Non-pigmented ciliary epithelial cell (primary cell): ENCODE measurements at places on chromosomes 7 and 10.
A peak's percentile ranks its signal among the peaks of the same experiment; 100 is the strongest.

DNA sequence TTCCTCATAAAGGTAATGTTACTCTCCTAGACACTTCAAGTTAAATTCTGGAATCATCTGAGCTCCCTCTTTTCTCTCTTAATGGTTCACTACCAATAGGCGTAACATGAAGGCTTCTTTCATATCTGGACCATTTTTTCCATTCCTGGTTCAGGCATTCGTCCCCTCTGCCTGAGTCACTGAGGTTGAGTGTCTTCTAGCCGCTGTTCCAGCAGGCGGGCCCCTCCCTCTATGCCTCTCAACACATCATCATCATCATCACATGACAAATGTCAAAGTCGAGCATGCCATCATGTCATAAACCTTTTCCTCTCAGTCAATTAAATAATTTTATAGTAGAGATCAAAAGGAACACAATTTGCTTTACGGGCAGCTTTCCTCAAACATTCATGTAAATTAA lies 168.9 kb upstream of the ASAH2 start:
- no peak for DNase-seq

DNA sequence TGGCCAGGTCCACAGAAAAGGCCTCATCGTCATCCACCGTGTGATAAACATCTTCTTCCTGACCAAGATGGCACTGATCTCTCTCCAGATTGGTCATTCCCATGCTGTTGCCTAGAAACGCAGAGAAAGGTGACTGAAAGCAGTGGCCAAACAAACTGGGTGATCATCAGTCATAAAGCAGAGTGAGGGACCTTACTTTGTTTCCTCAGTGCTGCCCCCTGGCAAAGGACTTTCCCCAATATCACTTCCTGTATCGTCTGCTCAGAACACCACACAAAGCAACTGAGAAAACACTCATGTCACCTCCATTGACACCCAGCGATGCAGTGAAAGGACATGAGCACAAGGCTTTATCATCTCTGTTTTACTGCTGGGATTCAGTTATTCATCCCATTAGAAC lies 40.0 kb upstream of the TM9SF3 start:
- DNase-seq: no peak

DNA sequence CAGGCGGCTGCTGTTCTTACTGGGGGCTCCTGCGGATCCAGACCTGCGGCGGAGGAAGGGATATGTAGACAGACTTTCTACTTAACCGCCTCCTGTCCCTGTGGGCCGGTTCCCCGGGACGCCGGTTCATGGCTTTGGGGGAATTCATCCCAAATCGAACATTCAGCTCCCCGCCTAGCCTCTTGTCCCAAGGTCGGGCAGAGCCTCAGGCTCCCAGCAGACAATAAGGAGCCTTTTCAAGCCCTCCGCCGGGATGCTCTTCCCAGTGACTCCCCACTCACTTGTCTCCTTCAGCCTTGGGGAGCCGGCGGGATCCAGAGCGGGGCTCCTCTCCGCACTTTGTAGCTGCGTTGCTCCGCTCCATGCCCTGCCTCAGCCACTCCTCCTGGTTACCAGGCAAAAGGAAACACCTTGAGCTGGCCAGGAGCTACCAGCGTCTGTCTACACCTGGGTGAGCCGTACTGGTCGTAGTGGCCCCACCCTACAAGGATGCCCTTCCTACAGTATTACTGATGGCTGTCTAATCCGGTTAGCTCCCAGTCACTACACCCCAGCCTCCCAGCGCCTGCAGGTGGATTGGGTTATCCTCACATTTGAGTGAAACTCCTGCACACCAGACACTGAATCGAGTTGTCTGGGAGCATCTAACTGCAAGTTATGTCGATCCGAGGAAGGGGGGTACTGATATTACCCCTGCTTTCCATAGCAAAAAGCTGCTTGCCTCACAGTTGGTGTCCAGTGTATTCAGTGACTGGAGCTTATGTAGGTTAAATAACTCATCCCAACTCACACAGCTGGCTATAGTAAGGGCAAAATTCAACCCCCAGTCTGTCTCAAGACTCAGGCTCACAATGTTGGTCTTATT lies at the start of gene C10orf95:
C10orf95 (minus strand) TSS at position 439 of the 865 bp plus-strand sequence. CDS start 450 bp downstream, outside the sequence.
- no peak for DNase-seq

GRCh38 chr10:30285970-30286369 lies 63.1 kb downstream of the MTPAP start:
- DNase-seq: no peak

- no peak for DNase-seq
Observed at GRCh38 chr7:139183878-139184338, 47.1 kb upstream of the UBN2 start.

DNA sequence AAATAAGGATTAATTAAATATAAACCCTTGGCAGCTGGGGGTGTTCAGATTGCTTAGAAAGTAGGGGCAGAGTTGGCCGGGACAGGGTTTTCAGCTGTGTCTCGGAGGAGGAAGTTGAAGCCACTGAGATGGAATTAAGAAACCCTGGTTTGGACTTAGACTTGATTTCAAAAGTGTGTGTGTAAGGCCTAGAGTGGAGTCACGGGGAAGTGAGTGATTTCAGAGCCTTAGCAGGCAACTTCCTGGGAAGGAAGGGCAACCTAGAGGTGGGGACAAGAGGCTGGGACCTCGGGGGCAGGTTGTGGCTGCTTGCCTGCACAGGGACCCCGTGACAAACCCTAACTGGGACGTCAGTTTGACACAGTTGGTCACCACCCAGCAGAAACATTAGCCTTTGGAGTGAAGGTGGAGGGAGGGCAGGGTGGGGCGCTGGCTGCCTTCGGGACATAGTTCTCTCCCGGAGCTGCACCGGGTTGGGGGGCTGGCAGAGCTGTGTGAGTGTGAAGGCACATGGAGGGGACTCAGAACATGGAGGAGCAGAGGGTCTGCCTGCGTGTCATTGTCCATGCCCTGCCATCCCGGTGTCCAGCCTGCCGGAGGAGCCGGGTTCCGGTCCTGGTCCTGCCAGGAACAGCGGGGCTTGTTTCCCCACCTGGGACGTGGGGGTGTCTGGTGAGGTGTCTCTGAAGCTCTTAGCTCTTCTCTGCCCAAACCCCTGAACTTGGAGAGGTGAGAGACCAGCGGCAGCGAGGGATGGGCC lies 1.8 kb downstream of the BRI3 start:
- no peak for DNase-seq

DNA sequence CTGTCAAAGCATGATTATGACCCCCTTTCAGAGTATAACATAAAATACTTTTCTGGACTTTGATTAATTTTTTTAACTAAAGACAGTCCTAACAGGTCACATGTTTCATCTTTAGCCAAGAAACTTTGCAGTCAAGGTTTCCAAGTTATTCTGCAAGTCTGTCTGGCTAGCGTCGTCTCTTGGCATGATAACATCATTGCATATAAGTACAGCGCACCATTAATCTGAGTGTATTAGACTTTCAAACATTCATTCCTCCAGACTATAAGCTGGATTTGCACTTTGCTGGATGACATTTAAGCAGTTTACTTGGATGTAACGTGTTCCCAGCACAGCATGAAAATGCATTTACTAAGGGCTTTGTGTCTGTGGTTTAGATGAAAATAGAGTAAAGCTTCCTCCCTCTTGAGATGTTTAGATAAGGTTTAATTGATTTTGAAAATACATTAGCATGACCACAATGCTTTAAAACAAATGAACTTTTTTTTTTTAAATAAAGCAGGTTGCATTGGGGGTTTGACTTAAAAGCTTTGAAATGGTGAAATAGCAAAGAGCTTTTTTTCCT lies 349.0 kb upstream of the MTPN start:
- no peak for DNase-seq

DNA sequence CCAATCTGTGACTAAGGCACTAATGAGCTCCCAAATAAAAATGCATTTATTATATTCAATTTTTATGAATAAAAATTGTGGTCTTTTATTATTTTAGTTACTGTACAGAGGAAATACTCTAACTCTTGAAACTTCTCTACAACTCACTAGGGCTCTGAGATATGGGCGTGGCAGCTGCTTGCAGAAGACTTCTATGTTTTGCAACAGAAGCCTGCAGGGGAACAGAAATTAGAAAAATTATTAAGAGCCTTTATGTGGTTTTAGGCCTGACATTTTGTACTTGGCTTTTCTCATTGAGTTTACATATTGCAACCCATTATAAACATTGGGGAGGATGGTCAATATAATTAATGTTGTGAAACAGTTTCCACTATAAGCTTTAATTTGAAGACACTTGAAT lies 581.4 kb downstream of the TNS3 start:
- DNase-seq: no peak

GRCh38 chr7:70421319-70421718 lies 710.6 kb upstream of the GALNT17 start:
- DNase-seq: no peak

DNA sequence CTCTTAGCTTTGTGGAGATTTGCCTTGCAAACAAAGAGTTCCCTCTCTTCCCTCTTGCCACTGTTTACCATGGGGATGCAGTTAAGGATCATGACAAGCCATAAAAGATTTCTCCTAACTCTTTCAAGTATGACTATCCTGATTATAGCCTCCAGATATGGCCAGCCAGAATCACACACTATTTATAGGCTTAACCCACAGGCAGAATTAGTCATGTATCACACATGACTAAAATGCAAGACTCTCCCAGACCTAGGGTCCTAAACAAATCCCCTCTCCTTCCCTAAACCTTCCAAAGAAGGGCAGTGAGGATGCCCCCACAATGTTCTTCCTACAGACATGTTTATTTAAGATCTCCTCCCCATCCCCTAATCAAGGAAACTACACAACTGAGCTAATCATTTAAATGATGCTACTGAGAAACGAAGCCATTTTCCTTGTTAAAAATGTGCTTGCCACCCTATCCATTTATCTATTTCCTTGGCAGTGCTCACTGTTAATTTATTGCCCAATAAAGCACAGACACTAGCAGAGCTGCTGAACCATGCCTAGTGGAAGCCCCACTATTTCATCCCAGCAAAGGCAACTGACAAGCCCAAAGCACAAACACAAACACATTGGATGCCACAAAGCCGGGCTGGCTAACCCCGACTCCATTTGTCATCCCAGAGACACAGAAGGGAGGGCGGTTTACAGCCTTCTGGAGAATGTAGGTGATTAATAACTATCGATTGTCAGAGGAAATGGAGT lies 363.4 kb downstream of the KCNMA1 start:
- DNase-seq: no peak

- no peak for DNase-seq
Observed at GRCh38 chr10:6177880-6178281, 24.9 kb upstream of the PFKFB3 start.

- DNase-seq: no peak
Observed at GRCh38 chr10:57846307-57847065, 421.2 kb downstream of the IPMK start.

DNA sequence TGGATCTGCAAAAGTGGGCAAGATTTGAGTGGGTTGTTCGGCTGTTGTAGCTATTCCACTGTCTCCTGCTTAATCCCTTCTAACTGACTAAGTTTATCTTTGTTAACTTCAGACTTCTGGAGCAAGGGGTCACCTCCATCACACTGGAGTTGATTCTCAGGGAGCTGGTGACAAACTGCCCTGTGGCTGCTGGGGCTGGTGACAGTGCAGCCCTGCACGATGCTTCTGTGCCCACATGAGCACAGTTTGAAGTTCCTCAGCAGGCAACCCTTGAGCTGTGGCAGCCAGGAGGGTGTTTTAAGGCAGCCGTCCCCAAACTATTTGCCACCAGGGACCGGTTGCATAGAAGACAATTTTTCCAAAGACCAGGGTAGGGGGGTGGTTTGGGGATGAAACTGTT lies 40.5 kb downstream of the ADRB1 start:
- DNase-seq: no peak

DNA sequence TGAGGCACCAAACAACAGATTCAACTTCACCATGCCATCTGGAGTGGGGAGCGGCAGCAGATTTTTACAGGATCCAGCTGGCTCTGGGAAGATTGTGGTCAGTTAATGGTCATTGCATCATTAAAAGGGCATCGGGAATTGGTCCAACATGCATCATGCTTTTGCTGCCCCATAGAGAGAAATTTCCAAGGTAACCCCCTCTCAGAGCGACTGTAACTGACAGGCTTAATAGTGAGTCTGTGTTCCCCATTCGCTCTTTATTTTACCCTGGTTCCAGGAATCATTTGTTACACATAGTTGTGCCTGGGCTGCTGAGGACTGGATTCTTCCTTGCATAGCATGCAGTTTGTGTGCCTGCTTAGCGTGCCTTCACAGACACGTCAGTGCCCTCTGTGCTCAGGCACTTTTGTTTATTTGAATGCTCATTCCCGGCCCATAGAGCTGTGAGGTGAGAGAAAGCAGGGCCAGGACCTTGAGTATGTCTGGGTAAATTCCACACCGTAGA lies 49.9 kb downstream of the CDHR3 start:
- DNase-seq: peak; percentile 40

- DNase-seq: no peak
Observed at GRCh38 chr10:59047180-59047579, 129.3 kb upstream of the PHYHIPL start.

GRCh38 chr7:119711104-119711503 lies 561.9 kb upstream of the KCND2 start:
- no peak for DNase-seq

GRCh38 chr10:77398986-77399755 lies 238.4 kb downstream of the KCNMA1 start:
- DNase-seq: no peak

- DNase-seq: peak; percentile 59
Observed at GRCh38 chr7:100407285-100408180, 21.0 kb downstream of the ZCWPW1 start.

DNA sequence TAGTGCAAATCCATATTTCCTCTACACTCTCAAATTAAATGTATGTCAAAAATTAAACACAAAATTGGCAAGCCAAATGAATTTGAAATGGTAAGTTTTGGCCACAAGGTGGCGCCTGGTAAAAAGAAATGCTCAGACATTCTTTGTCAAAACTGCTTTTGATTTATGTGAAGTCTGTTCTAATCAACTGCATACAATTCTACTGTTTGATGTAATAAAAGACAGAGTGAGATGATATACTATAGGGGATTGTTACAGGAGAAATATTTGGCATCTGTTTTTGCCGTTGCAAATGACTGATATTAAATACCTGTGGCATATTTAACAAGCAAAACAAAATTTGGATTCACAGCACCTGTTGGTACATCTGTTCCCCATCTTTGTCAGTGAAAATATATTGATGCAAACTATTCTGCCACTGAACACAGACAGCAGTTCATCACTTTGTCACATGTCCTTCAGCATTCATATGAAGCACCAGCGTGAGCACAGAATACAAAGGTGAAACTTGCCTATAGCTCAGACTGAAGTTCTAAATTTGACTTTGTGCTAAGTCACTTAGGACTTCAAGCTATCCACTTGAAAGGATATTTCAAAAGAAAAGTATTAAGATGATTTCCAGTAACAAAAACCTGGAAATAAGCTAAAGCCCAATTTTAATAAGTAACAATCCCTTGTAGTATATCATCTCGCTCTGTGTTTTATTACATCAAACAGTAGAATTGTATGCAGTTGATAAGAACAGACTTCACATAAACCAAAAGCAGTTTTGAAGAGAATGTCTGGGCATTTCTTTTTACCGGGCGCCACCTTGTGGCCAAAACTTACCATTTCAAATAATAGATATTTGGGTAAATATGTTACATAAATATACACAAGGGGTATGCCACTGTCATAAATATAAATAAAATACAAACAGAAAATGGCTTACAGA lies 10.2 kb upstream of the CH25H start:
- no peak for DNase-seq

GRCh38 chr7:29794959-29795629 lies 11.2 kb upstream of the WIPF3 start:
- no peak for DNase-seq

- no peak for DNase-seq
Observed at GRCh38 chr10:76641215-76641614, 996.4 kb downstream of the KCNMA1 start.

- DNase-seq: peak; percentile 50
Observed at GRCh38 chr7:84204655-84205054, 10.1 kb upstream of the SEMA3A start.
